ENCODE measurements at places on chromosomes 5 and 9.

GRCh38 chr9:137188086-137188489, 272 bp downstream of the ANAPC2 start:
- DNase-seq: no peak

GRCh38 chr5:151231359-151231758, 7.5 kb upstream of the CCDC69 start:
- DNase-seq: no peak

DNA sequence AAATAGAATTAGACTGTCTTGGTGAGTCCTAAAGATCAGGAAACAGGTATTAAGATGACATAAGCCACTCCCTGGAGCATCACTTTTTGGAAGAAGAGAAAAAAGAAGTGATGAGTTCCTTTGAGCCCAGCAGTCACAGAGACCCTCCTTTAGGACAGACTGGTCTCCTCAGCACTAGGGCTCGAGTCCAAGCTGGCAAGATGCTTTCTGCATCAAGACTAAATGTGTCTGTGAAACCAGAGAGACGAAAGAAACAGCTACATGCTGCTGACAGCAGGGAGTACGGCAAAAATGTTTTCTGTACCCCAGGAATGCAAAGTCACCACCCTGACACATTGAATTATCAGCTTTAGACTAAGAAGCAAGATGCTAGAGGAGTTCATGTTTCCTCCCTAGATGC, 184.5 kb downstream of the CRB2 start:
- DNase-seq: no peak

- DNase-seq: no peak
These were observed 33.5 kb upstream of the GLRA1 start for GRCh38 chr5:151958111-151958510.

- no peak for DNase-seq
These were observed 6.2 kb downstream of the ANGPTL2 start for GRCh38 chr9:127116088-127116726.

GRCh38 chr9:98885575-98886295, 58.0 kb upstream of the COL15A1 start:
- DNase-seq: no peak

- DNase-seq: no peak
These were observed 191.0 kb downstream of the TARS1 start for GRCh38 chr5:33631786-33632185.

- no peak for DNase-seq
These were observed 471.8 kb upstream of the ACO1 start for GRCh38 chr9:31912636-31913035.

- DNase-seq: peak; percentile 28
These were observed 6.8 kb upstream of the TCOF1 start for GRCh38 chr5:150350524-150351344.

GRCh38 chr5:180074462-180074861, 2.9 kb upstream of the RNF130 start:
- no peak for DNase-seq

DNA sequence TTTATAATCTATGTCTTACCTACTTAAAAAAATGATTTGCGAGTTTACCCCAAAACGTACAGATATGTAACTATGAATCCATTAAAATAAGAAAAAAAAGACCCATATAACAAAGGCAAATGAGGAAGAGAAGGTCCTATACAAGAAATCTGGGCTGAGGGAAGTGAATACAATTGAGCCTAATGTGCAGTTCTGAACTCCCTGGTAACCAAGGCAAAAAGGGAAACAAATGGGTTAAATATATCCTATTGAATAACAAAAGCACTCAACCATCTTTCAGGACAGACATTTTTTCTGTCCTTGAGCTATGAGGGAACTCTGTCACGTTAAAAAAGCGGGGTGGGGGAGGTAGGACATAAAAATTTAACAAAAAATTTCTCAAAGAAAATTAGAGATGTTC, 78.6 kb downstream of the PTPN3 start:
- DNase-seq: no peak

GRCh38 chr5:40904994-40905306, 4.3 kb upstream of the C7 start:
- DNase-seq: no peak

- no peak for DNase-seq
These were observed 145.9 kb upstream of the IRX2 start for GRCh38 chr5:2897276-2897961.

- DNase-seq: no peak
These were observed 71.5 kb downstream of the UBE2QL1 start for GRCh38 chr5:6520201-6520600.

DNA sequence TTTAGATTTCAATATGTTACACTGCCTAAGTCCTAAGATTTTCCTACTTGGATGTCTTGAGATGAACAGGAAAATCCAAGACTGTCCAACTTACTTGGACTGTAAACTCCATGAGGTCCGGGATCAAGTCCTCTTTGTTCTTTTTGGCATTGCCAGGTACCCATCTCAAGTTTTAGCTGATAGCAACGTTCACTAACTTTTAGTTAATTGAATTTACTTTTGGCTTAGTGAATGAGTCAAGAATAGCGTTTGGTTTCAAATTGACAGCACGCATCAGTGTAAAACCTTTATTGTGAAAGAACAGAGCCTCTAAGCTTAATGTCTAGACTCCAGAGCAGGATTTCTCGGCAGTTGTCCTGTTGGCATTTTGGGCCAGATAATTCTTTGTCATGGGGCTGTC, 37.2 kb downstream of the ALDH1A1 start:
- DNase-seq: no peak

DNA sequence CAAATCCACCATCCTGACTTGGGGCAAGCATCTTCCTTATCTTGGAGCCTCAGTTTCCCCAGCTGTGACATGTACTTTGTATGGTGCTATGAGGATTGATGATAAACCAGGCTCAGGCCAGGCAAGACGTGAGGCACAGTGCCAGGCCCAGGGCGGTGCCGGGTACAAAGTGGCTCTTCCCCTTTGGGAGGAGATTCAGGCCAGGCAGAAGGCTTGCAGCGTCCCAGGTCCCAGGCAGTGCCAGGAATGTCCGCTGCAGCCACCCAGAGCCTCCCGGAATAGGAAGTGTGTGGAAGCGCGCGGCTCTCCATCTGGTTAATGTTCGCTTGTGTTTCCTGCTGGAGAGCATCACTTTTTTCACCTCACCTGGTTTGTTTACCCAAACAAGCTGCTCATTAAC, 12.6 kb upstream of the DENND1A start:
- DNase-seq: no peak

- no peak for DNase-seq
These were observed 79.7 kb upstream of the SMIM23 start for GRCh38 chr5:171705830-171706468.

GRCh38 chr5:172553167-172553566, 87.9 kb upstream of the NEURL1B start:
- no peak for DNase-seq

GRCh38 chr5:151083081-151083676, 2.3 kb upstream of the TNIP1 start:
- peak; percentile 69 for DNase-seq

DNA sequence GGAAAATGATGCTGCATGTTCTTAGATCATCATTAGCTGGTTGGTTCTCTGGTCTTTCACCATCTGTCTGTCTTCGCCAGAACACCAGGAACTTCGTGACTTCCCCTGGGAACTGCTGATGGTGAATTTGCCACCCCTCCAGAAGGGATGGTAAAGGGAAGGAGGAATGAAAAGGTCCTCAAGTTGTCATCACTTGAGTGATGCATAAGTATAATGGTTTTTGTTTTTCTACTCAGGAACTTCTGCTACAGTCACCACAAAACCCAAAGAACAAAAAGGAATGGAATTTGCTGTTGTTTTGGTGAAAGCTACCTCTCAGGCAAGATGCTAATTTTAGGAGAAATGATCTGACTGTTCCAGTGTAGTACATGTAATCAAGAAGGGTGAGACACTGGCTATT, 328.4 kb downstream of the ARHGEF28 start:
- DNase-seq: no peak

DNA sequence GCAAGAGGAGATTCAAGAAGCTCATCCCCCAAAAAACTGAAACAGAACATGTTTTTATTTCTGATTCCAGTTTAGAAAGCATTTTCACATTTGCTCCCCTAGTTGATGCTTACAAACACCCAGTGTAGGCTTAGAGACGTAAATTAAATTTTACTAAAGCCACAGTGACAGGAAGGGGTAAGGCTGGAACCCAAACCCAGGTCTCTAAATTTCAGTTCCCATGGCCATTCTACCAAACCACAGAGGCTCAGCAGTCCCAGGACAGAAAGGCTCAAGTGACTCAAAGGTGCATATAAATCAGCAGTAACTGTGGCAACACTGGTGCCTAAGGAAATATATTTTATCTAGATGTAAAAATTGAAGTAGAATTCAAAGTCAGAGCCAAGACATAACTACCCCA, 128.7 kb downstream of the CEP120 start:
- no peak for DNase-seq

- DNase-seq: no peak
These were observed 199.5 kb downstream of the ALDH1A1 start for GRCh38 chr9:72753266-72753893.

GRCh38 chr5:140054086-140054689, 11.1 kb upstream of the NRG2 start:
- no peak for DNase-seq

DNA sequence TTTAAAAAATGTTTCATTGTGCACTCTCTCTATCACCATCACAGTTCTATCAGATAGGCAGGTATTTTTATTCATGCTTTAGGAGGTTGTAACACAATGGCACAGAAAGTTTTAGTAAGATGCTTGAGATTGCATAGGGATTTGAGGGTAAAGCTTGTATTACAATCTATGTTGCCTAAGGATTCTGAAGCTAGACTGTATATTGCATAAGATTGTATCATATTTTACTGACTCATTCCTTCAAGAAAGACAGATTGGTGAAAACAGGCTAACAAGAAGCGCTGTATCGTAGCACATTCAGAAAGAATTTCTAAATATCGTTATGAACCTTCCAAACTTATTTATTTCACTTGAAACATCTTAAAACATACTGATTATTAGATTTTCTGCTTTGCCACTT, 577.7 kb downstream of the EBF1 start:
- DNase-seq: no peak

- no peak for DNase-seq
These were observed 105.0 kb downstream of the MAPKAP1 start for GRCh38 chr9:125601961-125602360.

DNA sequence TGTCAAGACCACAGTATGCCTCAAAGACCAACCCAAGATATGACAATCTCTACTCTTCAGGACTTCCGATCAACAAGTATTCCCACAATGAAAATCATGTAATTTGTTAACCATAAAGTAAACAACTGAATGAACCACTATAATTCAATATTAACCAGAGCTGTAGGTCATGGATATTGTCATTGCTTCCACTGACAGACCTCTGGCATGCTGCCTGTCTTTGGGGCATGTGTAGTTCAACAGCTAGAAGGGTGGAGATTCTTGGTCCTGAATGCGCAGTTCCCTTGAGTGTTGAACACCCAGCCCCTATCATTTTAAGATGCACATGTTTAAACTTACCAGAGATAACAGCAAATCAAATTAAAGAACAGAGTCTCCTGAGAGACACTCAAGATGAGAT, 283.0 kb downstream of the CEMIP2 start:
- DNase-seq: no peak

DNA sequence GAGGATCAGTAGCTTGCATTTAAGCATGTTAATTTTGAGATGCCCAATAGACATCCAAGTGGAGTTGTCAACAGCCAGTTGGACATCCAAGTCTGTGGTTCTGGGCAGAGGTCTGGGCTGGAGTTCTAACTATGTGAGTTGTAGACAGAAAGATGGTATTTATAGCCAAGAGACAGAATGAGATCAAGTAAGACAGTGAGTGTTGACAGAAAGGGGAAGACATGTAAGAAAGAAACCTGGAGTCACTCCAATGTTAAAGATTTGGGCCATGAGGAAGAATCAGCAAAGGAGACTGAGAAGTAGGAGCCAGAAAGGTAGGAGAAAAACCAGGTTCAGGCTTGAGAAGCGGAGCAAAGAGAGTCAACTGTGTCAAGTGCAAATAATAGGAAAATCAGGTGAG, 95.5 kb upstream of the PUM3 start:
- DNase-seq: no peak

DNA sequence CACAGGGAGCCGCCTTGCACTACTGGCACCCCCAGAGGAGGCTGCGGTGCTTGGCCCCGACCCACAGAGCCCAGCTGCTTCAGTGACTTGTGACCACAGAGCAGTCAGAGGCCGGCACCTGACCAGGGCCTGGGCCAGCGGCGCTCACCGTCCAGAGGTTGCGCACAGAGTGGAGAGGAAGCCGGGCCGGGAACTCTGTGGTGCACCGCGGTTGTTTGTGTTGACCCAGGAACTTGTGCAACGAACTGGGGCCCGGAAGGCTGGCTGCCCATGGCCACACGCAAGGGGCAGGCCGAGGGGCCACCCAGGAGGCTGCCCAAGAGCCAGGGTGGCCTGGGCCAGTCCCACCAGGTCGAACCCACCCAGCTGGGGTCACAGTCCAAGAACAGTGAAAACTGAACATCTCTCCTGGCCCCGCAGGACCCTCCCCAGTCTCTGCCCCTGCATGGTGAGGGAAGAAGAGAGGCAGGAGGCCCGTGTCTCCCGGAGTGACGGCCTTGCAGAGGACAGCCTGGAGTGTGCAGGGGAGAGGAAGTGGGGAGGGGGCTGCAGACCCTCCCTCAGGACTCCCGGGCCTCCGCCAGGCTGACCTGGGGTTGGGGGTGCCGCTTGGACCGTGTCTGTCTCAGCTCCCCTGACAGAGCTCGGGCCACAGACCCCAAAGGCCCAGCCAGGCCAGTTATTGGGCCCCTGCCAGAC, 42.8 kb upstream of the EGFL7 start:
- no peak for DNase-seq

DNA sequence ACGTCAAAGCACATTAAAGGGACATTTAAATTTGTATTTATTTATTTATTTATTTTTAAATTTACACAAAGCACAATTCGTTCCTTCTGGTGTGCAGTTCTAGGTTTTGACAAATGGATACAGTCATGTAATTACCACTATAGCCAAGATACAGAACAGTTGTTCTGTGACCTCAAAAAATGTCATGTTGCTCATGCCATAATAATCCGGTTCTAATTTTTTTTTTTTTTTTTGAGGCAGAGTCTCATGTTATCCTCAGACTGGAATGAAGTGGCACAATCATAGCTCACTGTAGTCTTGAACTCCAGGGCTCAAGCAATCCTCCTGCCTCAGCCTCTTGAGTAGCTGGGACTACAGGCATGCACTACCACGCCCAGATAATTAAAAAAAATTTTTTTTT, 7.8 kb downstream of the IGFBPL1 start:
- no peak for DNase-seq

DNA sequence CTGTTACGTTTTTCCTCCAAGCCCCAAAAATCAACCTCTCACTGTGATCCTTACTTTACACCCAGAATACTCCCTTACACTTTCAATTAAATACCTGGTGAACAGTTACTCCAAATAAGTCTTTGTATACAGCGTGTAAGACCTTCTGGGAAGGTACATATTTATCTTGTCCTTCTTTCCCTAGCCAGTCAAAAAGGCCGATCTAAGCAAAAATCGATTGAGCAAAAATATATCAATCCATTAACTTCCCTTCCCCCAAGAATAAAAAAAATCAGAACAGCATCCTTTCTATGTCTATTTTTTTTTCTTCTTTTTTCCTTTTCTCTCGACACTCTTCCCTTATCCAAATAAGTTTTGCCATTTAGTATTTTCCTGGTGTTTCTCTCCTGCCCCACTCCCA, 71.3 kb downstream of the ABHD17B start:
- no peak for DNase-seq

Data from stimulated activated CD8-positive, alpha-beta memory T cell treated with anti-CD3 and anti-CD28 coated beads, Interleukin-15, amount 100 ng/mL, for 48 hours (primary cell).